ENCODE measurements at places on chromosomes 2 and 18. TPM values are rescaled to one million over a fixed set of nuclear protein-coding genes. Genes with fewer than 3 reads are reported as not detected.

SERPINB2 gene
- total RNA-seq: 9.9 TPM

- no peak for DNase-seq
Measured at GRCh38 chr2:6978991-6979390, 61.8 kb downstream of the RNF144A start.

STARD6 gene
- not detected for total RNA-seq

GRCh38 chr2:121897335-121897970 is 142.0 kb downstream of the TSN start:
- DNase-seq: peak; percentile 59

CTAGE1 gene
- total RNA-seq: not detected

GRCh38 chr18:62345909-62346308 is 20.8 kb downstream of the TNFRSF11A start:
- no peak for DNase-seq

PIAS2 gene
- 12.9 TPM for total RNA-seq

DNA sequence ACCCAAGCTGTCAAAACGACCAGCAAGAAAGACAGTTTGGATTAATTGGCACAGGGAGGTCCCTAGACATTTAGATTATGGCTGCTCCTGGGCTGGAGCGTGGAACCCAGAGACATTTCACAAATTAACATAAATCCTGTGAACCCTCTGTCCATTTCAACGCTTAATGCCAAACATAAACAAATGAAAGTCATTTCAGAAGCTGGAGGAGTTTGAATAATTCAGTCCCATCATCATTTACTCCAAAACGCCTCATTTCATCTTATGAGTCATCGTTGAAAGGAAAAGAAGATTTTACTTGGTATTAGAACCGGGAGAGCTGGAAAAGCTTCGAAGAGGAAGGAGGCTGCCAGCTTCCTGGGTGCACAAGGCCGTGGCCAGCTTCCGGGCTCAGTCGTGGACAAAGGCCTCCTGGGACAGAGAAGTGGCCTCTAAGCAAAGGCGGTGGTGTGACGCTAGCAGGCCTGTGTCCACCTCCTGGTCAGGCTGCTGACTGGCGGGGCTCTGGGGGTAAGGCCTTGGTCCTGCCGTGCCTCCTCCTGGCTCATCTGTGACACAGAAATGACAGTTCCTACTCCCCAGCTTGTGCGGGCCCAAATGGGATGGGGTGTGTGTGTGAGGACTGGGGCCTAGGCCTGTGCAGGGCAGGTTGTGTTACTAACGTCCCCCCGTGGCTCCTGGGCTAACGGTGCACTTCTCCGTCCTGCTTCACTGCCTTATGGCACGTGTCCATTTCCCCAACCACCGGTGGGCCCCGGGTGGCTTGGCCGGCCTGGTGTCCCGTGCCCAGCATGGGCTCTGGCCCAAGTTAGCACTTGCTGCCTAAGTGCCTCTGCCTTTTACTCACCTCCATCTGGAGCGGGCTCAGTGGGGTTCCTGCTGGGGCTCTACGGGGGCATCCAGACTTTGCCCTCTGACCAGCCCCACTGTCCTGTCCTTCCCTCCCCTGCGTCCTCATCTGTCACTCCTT is 71.6 kb downstream of the RRM2 start:
- DNase-seq: no peak

DNA sequence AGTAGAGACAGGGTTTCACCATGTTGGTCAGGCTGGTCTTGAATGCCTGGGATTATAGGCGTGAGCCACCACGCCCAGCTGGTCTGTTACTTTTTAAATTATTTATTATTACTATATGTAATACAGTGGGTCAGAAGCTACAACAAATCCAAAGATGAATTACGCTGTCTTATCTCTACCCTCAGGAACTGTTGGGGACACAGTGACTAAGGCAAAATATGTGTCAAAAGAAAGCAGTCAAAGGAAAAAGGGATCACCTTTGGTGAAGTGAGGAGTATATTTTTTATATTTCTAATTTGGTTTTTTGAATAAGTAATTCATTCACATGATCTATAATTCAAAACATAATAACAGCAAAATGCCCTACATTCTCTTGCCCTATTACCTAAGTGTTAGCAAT is 4.7 kb downstream of the CREB1 start:
- no peak for DNase-seq

NAT8 gene
- not detected for total RNA-seq

GRB14 gene
- total RNA-seq: 0.63 TPM

- DNase-seq: no peak
Measured at GRCh38 chr2:28589746-28590463, 94.0 kb downstream of the PLB1 start.

DNA sequence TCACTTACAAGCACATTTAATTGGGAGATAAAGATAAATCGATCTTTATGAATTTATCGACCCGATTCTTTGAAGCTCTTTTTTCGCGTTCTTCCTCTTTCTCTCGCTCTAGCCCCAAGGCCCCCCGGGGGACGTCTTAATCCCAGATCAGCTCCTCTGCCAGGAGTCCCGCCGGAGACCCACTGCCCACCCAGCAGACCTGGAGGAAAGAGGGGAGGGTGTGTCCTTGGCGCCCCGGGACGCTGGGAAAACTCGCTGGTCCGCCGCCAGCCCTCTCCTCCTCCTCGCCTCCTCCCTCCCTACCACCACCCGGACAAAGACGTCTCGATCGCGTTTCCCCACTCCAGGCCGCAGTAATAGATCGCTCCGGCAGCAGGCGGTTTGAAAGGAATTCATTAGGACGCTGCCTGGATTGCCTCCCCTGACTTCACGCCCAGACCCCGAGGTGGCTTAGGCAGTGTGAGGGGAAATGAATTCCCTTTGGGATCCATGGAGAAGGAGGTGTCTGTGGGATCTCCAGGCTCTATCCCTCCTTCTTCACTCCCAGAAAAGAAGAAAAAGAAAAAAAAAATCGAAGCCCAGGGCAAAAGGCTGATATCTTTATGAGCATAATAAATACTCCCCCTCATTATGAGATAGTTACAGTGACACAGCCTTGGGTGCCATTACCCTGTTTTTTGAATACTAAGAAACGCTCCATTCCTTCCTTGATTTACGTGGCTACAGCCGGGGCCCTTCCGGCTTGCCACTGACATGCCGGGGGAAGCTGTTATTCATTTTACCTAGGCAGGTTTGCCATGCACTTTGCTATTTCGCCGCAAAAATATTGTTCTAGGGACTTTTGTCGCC is 1.8 kb upstream of the GBX2 start:
- DNase-seq: no peak

GRCh38 chr2:46001741-46002506 is 295.3 kb upstream of the EPAS1 start:
- no peak for DNase-seq

DNA sequence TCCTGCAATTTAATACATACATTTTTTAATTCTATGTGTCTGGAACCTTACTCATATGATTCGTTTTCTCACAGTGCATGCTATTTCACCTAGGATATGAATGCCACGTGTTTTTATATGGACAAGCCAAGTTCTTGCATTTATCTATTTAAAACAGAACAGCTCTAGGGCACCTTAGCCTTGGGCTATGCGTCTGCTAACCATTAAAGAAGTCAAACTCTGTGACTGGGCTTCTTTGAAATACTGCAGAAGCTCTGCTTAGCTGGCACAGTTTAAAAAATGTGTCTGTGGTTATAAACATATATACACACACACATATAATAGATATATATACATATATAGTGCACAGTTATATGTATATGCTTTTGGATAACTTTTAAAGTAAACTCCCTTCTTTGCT is 890.8 kb upstream of the KLHL29 start:
- DNase-seq: no peak

CPLX4 gene
- not detected for total RNA-seq

GRCh38 chr2:199118673-199119112 is 339.0 kb downstream of the SATB2 start:
- DNase-seq: no peak

DNA sequence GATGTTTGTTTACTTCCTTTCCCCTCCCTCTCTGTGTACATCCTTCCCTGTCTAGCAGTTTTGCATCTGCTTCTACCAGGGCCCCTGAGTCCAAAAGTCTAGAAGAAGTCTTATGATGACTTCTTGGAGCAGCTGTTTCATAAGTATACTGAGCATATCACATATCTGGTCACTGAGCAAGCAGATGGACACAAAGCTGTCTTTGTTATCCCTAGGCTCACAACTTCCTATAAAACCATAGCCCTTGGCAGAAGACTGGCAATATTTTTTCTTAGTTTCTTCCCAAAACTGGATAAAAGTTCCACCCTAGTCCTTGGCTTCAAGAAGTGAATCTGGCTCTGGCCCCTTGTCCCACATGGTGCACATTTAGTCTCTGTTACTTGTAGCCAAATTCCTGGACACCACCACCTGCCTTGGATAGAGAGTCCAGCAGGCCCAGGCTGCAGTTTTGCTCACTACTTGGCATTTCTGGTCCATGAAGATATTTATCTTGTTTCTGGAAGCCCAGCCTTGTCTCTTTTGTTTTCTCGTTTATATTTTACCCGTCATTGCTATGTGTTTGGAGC is 22.5 kb downstream of the THOC1 start:
- DNase-seq: no peak

DNA sequence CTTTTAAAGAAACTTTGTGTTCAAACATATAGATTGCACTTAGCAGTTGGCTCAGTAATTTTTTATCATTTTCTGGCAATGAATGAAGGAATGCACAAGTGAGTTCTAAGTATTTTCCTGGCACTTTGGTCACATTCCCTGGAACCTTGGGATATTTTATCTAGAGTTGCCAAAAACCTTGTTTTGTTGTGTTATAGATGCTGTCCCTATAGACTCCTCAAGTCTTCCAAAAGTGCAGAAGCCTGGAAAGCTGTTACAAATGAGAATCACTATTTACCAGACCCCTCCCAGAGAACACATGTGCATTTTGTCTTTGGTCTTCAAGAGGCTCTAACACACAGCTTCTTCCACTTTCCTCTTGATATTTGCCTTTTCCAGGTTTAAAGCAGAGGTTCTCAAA is 108.3 kb downstream of the RND3 start:
- DNase-seq: no peak

DNA sequence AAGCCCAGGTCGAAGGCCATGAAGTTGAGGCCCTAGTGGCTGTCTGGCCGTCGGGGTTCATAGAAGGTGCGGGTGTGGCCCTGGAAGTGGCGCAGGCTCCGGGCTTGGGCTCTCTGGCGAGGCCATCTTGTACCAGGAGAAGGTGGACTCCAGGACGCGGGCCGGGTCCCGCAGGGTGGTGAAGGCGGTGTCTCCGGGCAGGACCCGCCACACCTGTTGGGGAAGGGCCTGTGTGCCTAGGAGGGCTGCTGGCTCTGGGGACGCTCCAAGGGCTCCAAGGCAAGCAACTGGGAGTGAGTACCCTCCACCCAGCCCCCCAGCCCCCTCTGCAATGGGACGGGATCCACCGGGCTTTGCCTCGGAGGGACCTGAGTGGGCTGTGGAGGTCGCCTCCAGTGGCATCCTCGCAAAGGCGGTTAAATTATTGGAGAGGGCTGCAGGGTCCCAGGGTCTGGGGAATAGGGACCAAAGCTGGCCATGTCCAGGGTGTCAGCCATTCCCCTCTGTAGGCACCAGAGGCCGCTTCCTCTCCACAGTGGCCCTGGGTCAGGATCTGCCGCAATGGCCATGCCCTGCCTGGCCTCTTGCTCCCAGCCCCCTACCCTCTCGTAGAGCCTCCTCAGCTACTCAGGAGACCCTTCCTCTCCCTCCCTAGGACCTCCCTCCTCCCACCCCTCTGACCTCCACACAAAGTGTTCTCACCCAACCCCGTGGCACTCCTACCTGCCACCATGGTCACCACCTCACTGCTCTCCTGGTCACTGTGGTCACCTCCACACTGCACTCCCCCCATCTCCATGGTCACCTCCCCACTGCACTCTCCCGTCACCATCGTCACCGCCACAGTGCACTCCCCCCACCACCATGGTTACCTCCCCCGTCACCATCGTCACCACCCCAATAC is 10.3 kb downstream of the AQP12A start:
- DNase-seq: no peak

GRCh38 chr2:191265311-191266170 is 20.3 kb downstream of the MYO1B start:
- peak; percentile 33 for DNase-seq

LYG2 gene
- not detected for total RNA-seq

PRKAG3 gene
- total RNA-seq: not detected

POU3F3 gene
- not detected for total RNA-seq

KIAA2012 gene
- total RNA-seq: not detected

DNA sequence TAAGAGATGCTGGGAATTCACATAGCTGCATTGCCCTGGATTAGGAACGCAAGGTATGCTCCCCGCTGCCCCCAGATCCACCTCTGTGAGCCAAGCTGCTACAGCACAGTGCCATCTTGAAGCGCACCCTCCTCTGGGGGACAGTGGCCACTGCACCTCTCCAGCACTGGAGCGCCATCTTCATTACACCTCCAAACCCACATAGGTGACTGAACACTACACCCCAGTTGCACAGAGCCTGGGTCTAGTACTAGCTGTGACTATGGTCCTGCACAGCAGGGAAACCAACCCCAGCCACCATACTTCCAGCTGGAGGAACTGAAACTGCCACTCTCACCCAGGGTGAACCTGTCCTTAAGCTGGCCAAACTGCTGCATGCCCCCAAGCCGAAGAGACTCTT is 84.6 kb downstream of the TMEM237 start:
- no peak for DNase-seq

- DNase-seq: no peak
Measured at GRCh38 chr18:22691946-22692710, 241.0 kb upstream of the RBBP8 start.

CHRNA1 gene
- total RNA-seq: 0.23 TPM

DNA sequence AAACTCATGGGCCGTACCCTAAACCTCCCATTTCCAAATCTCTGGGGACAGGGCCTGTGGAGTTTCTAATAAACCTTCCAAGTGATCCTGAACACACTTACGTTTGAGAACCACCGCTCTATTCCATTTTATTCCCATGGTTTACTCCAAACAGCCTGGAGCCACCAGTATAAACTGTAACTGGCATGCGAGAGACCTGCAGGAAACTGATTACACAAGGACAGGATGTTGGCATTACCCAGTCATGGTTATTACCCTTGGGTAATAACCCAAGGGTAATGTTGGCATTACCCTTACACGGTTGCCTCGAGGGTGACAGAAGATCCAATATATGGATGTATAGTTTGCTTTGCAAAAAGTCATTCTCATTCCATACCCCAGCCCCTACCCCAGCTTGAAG is 37.0 kb upstream of the YPEL5 start:
- peak; percentile 69 for DNase-seq

GRCh38 chr2:78201064-78201575 is 678.9 kb upstream of the LRRTM4 start:
- DNase-seq: no peak

KCNIP3 gene
- total RNA-seq: 19.1 TPM

KCNS3 gene
- 7.9 TPM for total RNA-seq

GRCh38 chr2:119721462-119721861 is 38.3 kb upstream of the PTPN4 start:
- no peak for DNase-seq

GRCh38 chr2:192578780-192579179 is 384.0 kb upstream of the TMEFF2 start:
- DNase-seq: no peak

CCDC85A gene
- 1.1 TPM for total RNA-seq

MIB1 gene
- total RNA-seq: 26.3 TPM

IL36G gene
- total RNA-seq: 0.62 TPM
